ENCODE measurements at places on chromosomes 3 and 15.

GRCh38 chr3:169137076-169137475 is 526.4 kb downstream of the MECOM start:
- DNase-seq: no peak

DNA sequence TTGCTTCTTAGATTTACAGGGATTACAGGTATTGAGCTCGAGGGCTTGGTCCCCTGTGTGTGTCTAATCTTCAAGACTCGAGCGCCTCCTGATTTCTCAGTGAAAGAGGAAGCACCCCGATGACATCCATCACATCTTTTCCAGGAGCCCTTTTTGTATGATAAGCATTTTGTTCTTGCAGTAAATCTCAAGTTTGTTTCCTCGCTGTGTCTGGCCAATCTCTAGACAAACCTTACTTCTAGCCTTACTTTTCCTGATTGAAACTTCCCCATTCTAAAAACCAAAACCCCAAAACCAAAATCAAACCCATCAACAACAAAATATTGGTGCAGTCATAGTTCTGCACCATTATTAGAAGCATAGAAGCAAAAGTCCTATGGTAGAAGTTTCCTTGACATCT is 286.0 kb downstream of the NFKBIZ start:
- DNase-seq: no peak

- DNase-seq: no peak
Measured at GRCh38 chr3:9373465-9373864, 10.6 kb downstream of the THUMPD3 start.

DNA sequence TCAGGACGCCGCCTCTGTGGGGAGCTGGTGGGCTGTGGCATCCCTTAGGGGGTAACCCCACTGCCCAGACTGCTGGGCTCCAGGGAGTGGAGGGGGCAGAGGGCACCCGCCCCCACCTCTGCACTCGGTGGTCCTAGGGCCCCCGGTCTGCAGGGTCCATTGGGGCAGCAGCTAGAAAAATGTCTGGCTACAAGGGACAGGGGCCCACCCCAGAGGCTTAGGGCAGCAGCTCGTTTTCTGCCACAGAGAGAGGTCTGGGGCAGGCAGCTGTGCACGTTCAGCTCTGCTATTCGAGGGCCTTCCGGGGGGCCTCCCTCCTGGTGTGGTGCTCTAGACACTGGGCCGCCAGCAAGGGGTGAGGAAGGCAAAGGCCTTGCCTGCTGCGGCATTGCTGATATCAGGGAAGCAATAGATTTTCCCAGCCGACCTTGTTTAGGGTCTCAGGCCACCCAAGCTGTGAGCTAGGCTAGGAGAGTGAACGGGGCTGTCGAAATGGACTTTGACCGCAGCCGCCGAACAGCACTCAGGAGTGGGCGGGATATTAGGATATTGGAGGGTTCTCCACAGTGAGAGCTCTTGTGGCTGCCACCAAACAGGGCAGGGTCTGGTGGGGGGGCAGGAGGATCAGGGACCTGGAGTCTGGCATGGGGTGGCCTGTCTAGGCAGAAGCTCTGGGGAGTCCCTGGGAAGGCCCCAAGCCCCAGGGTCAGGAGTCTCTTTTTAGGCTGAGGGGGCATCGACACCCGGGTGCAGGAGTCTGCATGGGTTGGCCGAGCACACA is 61.4 kb upstream of the KLF13 start:
- DNase-seq: no peak

All from stimulated activated CD4-positive, alpha-beta T cell treated with anti-CD3 and anti-CD28 coated beads, Interleukin-12 subunit alpha, Interleukin-12 subunit beta, amount 100 ng/mL, for 24 hours (primary cell).